ENCODE measurements at places on chromosomes 3 and 15. TPM values are rescaled to one million over a fixed set of nuclear protein-coding genes. Genes with fewer than 3 reads are reported as not detected.

- no peak for DNase-seq
Observed at GRCh38 chr3:98770261-98771039, 7.3 kb downstream of the ST3GAL6 start.

DNA sequence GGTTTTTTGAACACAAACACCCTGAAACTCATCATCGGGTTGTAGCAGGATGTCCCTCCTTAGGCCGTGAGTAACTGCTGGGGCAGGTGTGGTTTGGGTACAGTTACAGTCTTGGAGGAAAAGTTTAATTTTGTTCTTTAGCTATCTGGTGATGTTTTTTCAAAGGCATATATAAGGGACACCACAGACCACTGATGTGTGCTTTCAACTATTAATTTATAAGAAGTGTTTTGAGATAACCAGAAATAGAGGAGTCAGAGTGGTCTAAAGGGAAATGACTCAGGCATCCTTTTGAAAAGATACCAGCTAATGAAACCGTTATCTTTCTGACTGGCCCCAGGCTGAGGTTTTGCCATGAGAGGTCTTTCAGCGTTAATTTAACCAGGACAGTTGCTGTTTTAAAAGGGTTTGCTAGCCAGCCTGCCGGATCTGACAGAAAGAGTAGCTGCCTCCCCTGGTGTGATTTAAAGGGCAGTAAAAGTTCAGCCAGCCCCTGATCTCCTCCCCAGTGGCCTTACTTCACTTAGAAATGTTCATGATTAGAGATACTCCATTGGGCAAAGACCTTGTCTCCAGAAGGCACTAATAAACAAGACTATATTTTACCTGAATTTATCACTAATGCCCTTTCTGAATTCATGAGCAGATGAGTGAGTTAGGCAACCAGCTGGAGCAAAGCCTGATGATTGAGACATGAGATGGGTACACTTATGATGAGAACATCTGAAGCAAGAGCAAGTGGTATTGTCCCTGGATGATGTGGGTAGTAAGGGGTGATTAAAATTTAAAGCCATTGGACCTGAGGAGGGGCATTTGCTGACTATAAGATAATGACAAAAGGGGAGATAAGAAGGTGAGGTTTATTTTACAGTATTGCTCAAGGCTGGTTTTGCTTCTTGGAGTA lies 482.5 kb upstream of the TBL1XR1 start:
- peak; percentile 85 for DNase-seq

DNA sequence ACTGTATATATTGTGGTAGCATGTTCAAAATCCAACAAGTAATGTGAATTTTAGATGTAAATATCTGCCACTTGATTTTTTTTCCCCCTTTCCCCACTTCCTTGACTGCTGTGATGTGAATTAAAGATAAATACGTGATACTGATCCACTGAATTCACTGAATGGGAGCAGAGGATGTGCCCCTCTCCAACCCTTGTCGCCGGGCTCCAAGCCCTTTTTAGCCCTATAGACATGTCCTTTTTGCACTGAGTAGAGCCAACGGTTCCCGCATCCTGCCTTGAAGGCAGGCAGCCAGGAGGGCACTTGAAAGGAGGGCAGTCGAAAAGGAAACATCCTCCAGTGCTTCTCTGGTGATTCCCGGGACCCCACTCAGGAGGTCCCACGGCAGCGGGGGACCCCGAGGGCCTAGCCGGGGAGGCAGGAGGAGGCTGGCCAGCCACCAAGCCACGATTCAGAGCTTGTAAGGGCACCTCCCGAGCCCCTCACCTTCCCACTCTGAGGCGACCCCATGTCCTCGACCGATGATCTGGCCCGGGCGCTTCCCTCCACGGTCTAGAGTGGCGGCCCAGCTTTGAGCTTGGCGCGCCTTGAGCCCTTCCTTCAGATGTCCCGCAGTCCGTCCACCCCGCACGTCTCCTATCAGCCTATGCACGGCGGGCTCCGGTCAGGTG lies 901 bp upstream of the MANF start:
- DNase-seq, result peak; percentile 19

- no peak for DNase-seq
Observed at GRCh38 chr3:45499529-45499928, 95.0 kb upstream of the LIMD1 start.

The TRIM42 gene
- total RNA-seq, result not detected

The VGLL4 gene
- 32.7 TPM for total RNA-seq
